ENCODE measurements at places on chromosomes 16 and 17.

DNA sequence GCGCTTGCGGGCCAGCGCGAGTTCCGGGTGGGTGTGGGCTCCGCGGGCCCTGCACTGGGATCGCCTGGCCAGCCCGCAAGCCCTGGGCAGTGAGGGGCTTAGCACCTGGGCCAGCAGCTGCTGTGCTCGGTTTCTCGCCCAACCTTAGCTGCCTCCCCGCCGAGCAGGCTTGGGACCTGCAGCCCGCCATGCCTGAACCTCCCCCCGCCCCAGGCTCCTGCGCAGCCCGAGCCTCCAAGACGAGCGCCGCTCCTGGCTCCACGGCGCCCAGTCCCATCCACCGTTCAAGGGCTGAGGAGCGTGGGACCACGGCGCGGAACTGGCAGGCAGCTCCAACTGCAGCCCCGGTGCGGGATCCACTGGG is 12.3 kb upstream of the ZFP90 start:
- no peak for DNase-seq

DNA sequence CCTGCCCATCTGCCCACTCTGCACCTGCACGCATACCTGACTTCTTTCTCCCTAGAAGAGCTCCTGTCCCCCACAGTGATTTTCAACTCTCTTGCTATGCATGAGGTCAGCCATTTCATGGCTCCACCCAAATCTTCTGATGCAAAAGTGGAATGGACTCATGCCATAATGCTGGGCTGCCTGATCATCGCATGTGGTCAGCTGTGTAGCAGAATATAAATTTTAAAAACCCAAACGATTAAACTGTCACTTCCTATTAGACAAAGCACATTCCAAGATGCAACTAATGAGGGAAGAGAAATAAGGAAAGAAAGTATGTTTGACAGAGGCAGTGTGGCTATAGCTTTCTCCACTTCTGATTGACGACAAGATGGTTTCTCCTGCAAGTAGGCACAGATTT is 26.1 kb downstream of the GRIN2A start:
- DNase-seq = no peak

DNA sequence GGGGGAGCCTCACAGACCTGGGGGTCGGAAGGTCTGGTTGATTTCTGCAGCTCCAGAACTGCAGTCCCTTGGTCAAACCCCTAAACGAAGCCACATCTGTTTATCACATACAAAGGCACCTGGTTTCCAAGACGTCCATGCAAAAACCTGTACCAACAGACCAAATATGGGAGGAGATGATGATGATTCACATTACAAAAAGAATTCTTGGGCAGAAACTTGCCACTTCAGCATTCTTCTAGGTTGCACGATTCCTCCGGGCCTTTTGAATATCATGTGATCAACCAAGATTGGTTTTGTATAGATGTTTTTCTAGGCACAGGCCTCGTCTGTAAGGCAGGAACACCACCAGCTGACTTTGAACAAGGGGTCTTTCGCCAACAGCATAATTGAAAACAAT is 466.3 kb downstream of the SOX9 start:
- DNase-seq = no peak

DNA sequence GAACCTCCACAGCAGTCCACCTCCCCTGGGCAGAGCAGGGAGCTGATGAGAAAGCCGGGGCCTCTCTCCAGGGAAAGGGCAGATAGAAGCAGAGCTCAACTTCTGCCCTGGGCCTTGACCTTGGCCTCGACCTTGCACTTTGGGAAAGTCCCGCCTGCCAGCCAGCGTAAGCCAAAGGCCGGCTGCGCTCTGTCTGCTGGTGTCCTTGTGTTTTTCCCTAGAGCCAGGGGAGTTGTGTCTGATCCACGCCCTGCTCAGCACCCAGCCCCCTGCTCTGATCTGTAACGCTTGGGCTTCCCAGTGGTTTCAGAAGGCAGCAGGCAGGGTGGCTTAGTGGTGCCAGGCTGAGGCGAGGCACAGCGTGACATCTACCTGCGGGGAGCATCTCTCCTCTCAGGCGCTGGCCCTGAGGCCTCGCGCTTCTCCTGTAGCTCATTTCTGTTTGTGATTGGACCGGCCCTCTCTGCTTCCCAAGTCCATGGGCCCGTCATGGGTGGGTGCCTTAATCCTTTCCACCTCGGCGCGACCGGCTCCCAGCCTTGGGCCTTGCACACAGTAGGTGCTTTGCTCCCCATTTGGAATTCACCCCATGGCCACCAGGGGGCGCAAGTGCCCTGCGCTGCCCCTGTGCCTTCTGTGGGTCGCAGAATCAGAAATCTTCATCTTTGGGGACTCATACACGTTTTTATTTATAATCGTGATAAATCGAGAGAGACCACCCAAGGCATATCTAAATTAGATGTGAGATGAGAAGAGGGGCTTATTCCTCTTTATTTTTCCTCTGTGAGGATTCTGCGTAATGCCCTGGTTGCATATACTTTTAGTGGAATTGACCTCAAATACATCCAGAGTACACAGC is 24.2 kb downstream of the SGSH start:
- DNase-seq = no peak

DNA sequence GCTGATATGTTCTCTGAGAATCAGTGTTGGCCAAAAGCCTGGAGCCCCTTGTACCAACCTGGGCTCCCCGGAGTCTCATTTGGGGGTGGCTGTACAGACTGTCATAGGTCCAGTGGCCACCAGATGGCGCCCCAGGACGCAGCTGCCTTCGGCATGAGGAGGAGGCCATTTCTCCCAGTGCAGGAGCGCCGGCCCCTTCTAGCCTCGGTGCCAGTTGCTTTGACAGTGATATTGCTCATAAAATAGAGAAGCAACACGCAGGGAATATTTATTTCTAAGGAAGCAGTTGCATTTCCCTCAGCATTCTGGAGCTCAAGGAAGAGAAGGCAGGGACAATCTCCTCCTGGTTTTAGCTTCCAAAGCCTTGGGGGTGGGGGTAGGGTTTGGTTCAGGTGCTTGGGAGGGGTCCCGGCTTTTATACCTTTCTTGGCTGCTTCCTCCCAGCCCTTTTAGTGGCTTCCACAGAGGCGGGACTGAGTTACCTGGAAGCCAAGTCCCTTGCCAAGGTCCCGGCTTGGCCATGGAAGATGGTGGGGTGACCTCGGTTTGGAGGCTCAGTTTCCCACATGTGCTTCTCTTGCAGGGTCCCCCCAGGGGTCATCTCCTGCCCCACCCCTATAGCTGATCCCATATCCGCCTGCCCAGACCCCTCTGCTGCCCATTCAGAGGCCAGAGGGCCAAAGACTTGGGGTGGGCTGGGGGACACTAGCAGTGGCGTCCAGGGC is 117.8 kb upstream of the CDC42EP4 start:
- peak; percentile 76 for DNase-seq

- DNase-seq = peak; percentile 97
Observed at GRCh38 chr17:77254951-77255825, 114.4 kb downstream of the SEC14L1 start.

- DNase-seq = no peak
Observed at GRCh38 chr17:49691677-49692191, 13.8 kb upstream of the SPOP start.

DNA sequence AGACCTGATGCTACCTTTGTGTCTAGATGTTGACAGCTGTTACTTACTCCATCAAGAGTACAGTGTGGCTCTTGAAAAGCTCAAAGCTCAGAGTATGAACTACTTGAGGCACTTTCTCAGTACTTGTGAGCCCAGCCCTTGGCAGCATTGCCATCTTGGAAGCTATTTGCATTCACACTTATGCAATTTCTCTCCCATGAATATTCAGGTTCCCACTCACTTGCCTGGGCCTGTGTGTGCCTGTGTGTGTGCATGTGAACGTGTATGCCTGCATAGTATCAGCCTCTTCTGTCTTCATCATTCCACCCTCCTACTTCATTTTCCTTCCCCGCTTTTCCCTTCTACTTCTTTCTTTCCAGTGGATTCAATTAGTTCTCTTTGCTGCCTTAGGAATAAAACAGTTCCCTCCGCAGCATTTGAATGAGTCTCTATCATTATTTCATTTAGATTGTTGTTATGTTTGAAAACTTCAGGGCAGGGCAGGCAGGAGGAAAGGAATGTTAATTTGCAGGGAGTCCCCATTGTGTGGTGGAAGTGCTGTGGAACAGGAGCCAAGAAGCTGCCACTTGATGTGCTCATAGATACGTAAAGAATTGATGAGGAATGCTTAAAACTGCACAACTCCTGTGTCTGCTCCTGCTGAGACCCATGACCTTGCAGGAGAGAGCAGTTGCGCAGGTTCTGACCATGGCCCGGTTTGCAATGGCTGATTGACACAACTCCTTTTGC is 58.9 kb downstream of the HS3ST4 start:
- DNase-seq = no peak

DNA sequence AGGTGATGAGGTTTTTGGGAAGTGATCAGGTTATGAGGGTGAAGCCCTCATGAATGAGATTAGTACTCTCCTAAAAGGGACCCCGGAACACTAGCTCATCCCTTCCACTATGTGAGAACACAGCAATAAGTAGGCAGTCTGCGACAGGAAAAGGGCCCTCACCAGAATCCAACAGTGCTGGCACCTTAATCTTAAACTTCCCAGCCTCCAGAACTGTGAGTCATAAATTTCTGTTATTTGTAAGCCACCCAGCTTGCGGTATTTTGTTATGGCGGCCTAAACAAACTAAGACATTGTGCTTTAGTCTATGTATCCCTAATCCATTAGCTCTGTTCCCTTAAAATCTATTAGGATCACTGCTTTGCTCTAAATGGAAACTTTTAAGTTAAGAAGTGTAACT is 8.5 kb downstream of the SLFN12 start:
- DNase-seq = peak; percentile 41

GRCh38 chr16:84535408-84535807 is 30.9 kb upstream of the MEAK7 start:
- DNase-seq = no peak

- DNase-seq = peak; percentile 94
Observed at GRCh38 chr17:14061666-14062560, 7.4 kb upstream of the COX10 start.

DNA sequence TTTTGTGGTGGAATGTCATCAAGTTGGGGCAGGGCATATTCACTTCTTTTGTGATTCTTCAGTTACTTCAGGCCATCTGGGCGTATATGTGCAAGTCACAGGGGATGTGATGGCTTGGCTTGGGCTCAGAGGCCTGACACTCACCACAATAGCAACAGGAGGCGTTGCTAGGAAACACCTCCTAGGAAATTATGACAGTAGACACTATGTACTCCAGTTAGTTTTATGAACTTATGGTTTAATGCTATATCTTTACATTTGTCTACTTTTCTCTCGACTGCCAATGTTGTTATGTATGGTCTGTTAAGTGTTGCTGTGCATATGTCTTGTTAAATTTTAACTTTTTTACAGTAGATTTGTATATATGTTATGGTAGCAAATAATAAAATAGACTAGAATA is 788.7 kb upstream of the GOT2 start:
- no peak for DNase-seq

DNA sequence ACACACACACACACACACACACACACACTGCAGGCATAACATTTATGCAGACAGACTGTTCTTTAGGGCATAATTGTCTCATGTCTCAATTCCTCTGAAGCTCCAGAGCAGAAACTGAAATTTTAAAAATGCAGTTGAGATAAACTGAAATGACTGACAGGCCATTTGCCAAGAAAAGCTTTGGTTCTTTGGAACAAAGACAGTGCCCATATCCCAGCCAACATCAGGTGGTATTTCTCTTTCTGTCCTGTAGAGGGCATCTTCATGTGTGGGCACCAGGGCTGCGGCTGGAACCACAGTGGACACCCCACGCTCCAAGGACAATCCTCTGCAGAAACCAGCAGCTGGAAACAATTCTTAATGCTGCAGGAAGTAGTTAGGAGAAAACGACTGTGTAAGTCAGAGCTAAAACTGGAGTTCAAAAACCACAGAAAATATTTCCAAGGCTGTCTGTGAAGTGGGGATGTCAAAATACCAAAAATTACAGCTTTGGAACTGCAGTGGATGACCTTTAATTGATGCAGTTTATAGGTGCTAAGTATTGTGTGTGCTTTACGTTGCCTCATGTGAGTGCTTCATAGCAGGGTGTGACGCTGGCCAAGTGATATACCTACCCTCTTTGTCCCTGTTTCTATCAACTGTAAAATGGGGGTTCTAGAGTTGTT is 10.6 kb upstream of the MEFV start:
- DNase-seq = peak; percentile 64
